T47D (cell line): ENCODE measurements at places on chromosomes 13 and 19.

DNA sequence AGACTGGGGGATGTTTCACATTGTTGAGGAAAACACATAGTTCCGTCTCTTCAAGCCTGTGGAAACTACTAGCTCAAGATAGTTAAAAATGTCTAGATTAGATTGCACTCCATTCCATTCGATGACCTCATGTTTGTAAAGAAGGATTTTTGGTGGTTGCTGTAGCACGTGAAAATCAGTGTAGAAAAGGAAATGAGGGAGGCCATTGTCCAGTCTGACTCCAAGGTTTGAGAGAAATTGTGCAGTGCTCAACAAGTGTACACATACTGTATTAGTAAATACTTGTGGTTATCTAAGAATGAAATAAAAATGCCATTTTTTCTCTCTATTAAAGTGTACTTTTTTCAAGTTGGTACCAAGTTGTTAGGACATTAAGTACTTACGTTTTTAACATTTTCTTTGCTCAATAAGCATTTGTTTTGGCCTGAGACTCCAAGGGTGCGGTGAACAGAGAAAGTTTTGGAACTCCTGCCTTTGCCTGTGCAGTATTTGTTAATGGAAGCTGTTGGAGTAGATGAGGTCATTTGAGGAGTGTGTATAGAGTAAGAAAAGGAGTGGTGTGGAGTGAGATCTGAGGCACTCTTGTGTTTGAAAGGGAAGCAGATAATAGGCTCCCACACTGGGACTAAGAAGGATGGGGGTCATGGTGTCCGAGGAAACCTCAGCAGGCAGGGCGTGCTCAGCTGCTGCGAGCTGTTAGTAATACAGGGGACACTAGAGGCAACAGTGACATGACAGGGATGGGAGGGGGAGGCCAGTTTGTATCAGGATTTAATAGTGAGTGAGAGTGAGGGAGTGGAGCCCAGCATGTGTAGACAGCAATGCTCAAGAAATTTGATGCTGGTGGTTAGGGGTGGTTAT is 4.4 kb downstream of the WASF3 start:
- no peak for DNase-seq

DNA sequence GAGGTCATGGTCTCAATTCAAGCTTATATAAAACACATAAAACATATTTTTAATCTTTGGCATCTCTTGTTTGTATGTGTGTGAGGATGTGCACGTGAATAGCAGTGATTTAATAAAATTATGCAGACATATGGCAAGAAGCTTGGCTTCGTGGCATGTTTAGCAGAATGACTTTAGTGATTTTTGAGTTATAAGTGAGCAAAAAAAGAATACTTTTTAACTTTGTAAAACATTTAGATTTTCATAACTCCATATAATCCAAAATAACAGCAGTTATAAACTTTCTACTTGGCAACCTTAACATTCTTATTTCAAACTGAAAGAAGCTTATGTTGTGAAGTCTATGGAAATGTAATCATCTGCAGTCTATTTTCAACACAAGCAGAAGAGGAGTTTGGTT is 120.6 kb downstream of the SLITRK1 start:
- DNase-seq, result no peak

DNA sequence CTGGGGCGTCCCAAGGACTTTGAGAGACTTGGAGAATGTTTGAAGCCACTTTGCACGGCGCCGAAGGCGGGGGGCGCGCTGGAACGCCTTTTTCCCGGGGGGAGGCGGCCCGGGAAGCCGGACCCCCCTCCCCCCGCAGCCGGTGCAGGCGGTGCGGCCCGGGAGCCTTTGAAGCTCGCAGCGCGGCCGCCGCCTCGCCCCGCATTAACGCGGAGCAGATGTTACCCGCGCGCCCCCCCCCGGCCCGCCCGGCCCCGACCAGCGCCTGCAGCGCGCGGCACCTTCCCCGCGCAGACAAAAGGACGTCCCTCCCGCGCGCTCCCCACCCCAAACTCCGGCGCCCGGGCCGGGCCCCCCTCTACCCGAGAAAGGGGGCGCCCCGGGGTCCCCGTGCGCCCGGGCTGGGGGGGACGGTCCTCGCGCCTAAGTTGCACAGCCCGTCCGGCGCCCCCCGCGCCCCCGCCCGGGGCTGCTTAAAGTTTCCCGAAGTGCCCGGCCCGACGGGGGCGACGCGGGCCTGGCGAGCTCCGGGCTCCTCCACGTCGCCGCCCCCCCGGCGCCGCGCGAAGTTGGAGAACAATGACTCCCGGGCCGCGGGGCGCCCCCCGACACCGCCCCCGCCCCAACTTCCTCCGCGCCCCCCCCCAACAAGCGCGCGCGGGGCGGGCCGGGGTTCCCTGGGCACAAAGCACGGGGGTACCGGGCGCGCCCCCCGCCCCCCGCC is 685 bp downstream of the TCF3 start:
- DNase-seq, result peak; percentile 43

GRCh38 chr19:45717131-45717982 is 13.3 kb downstream of the FBXO46 start:
- peak; percentile 88 for DNase-seq

DNA sequence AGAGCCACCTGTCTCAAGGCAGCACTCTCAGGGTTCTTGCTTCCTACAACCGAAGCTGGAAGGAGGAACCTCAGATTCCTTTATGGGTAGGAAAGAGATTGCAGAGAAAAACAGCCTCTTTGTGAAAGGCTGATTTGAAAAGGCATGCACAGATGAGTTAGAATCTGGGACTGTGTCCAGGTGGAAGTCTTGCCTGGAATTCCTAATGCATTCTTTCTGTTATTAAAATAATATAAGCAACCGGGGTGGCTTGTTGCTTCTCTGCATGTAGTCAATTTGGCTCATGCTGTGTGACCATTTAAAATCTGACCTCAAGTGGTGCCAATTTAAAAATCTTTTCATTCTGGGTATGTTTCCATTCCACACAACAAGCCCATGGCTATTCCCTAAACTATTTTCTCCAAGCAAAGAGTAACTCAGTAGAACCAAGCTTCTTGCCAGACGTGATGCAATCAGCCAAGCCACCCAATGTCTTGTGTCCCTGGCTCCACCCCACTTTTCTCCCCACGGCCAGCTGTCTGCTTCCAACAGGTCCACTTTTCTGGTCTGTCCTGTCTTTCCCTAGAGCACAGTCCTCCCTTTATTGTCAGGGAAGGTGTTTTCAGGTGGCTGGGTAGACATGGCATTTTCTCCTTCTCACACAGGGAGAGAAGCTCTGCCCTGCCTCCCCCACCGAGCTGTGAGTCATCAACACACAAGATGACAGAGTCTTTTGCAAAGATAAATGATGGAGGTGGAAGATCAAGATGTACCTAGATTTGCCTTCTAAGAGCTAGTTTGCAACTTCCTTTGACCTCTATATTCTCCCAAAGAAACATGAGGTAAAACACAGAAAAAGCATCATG is 394.3 kb downstream of the FOXO1 start:
- DNase-seq, result peak; percentile 3

GRCh38 chr19:1858412-1859081 is 4.8 kb downstream of the KLF16 start:
- DNase-seq, result no peak

DNA sequence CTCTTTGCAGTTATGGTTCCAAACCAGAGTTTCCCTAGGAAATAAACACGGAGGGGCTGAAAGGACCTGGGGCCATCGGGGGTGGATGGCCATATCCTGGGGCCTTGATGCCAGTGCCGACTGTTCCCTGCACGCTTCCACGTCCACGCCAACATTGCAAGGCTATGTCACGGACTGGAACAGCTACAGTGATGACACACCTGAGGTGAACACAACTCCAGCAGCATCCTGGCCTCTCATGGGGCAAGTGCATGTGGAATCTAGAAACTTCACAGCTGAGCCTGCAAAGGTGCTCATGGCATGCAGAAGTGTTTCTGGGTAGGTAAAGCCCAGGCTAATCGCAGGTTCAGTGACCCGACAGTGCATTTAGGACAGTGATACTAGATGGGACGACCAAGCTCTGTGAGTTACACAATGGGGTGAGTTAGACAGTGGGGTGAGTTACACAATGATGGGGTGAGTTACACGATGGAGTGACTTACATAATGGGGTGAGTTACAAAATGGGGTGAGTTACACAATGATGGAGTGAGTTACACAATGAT is 52.0 kb upstream of the GAS6 start:
- DNase-seq, result no peak

DNA sequence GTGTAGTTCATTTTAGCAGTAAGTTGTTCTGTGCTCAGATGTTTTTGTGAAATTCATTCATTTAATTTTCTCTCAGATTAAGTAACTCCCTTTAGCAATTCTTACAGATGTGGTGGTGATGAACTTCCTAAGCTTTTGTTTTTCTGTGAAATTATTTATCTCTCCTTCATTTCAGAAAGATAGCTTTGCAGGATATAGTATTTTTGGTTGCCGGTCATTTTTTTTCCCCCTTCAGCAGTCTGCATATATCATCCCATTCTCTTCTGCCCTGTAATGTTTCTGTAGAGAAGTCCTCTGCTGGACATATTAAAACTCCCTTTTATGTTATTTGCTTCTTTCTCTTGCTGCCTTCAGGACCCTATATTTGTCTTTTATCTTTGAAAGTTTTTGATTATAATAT is 470.2 kb downstream of the PCDH9 start:
- DNase-seq, result no peak

DNA sequence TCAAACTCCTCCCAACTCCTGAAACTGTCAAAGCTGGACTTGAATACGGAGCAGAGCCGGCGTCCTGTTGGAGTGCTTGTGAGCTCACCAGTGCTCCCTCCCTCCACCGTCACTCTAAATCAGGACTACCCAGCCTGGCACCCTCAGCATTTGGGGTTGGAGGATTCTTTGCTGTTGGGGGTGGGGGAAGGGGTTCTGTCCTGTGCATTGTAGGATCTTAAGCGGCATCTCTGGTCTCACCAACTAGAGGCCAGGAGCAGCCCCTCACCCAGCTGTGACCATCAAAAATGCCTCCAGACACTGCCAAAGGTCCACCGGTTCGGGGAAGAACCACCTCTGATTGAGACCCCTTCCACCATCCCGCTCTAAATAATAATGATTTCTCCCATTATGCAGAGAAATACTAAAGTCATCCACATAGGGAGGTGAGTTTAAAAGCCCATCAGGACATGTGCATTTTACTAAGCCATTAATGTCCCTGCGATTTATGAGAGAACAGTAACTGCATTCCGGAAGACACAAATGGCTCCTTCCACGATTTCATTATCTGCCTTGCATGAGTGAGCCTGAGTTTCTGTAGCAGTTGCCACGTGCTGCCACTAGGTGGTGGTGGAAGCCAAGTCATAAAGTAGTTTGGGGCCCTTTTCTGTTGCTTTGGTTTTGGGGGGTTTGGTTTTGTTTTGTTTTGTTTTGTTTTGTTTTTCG is 16.1 kb upstream of the USP29 start:
- DNase-seq, result peak; percentile 69

- peak; percentile 39 for DNase-seq
Observed at GRCh38 chr13:78241278-78241919, 322.8 kb upstream of the EDNRB start.

DNA sequence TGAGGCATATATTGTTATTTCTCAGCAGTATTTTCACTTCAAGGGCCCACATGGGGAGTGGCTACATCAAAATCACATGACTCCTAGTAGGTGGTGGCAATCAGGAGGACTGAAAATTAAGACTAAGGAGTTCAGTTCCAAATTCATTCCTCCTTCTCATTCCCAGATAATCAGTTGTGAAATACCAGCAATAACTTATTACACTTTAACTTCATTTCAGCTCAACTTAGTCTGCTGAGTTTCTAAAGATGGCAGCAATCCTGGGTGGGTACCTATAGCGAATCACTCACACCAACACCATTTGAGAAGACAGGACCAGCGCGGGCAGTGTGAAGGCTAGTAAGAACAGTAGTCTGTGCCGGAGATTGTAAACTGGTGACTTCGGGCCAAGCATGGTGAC is 63.9 kb upstream of the SLC10A2 start:
- no peak for DNase-seq

- no peak for DNase-seq
Observed at GRCh38 chr19:11159598-11160439, 4.2 kb upstream of the SPC24 start.

DNA sequence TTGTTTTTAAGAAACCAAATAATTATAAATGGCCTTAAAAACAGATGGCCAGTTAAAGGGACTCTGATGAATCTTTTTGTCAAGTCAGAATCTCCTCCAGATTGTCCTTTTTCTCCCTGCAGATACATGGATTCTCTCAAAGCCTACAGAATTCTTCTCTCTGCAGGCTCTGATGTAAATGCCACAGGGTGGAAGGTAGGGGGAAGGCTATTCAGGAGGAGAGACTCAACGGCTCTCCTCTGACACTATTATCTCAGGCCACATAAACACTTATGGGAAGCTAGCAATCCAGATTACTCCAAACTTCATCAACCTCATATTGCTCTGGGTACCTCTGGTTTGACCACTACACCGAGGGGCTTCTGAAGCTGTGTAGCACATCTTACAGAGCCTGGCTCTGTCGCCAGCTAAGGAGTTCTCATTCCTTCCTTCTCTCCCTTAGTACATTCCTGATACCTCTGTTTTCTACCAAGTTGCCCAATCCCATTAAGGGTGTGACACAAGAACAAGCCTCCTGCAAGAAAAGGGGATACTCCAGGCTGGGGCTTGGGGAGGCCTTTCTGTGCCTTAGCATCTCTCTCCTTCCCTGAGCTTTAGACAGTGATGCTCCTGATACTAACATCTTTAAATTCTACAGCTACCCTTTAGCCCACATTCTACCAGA is 14.9 kb downstream of the LCP1 start:
- no peak for DNase-seq

GRCh38 chr13:29543230-29544215 is 52.0 kb downstream of the SLC7A1 start:
- DNase-seq, result no peak

DNA sequence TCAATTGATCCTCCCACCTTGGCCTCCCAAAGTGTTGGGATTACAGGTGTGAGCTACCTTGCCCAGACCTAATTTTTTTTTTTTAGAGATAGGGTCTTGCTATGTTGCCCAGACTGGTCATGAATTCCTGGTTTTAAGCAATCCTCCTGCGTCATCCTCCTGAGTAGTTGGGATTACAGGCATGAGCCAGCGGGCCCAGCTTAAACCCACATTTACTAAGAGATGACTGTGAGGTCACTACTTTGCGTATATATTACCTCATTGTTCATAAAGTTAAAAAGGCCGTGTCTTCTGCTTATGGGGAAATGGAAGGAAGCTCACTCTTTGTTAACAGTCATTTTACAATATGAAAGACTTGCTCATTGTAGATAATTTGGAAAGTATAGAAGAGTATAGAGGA is 39.6 kb upstream of the C1QTNF9 start:
- DNase-seq, result no peak

- DNase-seq, result no peak
Observed at GRCh38 chr13:57340878-57341277, 173.9 kb downstream of the PRR20E start.

DNA sequence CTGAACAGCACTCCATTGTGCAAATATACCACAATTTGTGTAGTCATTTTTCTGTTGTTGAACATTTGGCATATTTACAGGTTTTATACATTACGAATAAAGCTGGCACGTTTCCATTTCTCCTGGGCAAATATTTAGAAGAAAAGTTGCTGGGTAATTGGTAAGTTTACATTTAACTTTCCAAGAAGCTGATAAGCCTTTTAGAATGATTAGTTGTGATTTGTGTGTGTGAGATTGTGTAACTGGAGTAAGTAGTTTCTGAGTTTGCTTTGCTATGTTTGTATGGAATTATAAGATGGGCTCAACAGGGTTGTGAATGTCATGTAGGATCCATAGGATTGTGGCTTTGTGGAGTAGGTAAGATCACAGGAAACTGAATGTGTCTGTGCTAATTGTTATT is 1.6 kb upstream of the ZNF529 start:
- DNase-seq, result no peak
